ENCODE measurements at places on chromosomes 12 and 14.

DNA sequence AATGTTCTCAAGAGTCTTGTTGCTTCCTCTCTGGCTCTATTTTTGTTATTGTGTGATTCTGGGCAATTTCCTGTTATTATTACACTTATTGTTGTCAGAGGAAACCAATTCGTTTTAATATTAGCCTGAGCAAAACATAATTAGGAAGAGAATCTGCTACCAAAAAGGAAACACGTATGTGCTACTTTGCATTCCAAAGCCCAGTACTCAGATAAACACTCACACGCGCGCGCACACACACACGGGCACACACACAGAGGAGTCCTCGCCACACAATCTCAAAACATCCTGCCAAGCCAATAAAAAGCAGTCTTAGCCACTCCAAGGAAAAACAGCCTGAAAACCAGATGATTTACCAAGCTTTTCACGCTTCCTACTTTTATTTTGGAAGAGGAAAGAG, 400.7 kb downstream of the NUAK1 start:
- DNase-seq, result peak; percentile 25
- H3K4me1 ChIP-seq, result peaks cover 30% of the 10 kb centered on the region
- peak overlapping the region; percentile 36 for H3K4me3 ChIP-seq
- no peaks in the 10 kb centered on the region for H3K36me3 ChIP-seq

DNA sequence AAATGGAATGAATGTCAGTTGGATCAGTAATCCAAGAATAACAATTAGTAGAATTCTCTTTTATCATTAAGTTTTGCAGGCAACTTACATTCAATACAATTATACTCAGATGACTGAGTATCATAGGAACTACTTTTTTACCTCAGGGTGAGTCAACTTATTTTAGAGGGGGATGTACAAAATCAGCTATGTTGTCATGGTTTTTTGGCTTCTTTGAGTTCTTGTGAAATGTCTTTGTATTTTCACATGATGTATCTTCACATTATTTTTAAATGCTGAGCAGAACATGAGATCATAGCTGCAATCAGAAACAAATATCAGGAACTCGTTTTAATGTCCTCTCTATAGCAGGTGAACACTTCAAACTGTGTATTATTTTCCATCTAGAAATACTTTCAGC, 65.3 kb upstream of the PTPRR start:
- no peak overlapping the region for H3K4me3 ChIP-seq
- no peaks in the 10 kb centered on the region for H3K36me3 ChIP-seq
- H3K27me3 ChIP-seq, result no peaks in the 10 kb centered on the region
- H3K4me1 ChIP-seq, result peaks cover 11% of the 10 kb centered on the region

DNA sequence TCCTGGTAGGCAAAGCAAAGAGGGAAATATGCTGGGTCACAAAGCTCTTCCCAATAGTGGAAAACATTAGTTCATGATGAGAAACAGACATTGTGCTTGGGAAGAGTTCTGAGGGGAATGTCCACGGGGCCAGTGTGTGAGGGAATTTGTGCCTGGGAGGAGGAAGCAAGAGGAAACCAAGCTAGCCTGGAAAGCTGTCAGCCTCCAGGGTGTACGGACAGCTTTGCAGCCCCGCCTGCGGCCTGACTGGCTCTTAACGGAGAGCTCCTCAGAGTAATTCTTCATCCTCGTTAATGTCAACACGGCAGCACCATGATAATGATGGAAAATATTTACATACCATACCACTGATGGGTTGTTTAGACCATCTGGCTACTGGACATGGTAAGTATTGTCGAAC, 32.4 kb downstream of the PITPNM2 start:
- H3K4me1 ChIP-seq, result peaks cover 17% of the 10 kb centered on the region
- no peak for DNase-seq
- H3K27ac ChIP-seq, result no peak overlapping the region
- H3K27me3 ChIP-seq, result no peaks in the 10 kb centered on the region
- H3K4me3 ChIP-seq, result no peak overlapping the region

GRCh38 chr12:110590806-110591326, 7.7 kb upstream of the PPTC7 start:
- no peaks in the 10 kb centered on the region for H3K27me3 ChIP-seq
- no peak overlapping the region for H3K4me3 ChIP-seq
- DNase-seq, result no peak
- peaks cover 12% of the 10 kb centered on the region for H3K4me1 ChIP-seq
- peak overlapping the region; percentile 58 for H3K27ac ChIP-seq

- H3K27ac ChIP-seq, result peak overlapping the region; percentile 96
- H3K4me3 ChIP-seq, result peak overlapping the region; percentile 93
- peak; percentile 7 for DNase-seq
- peaks cover 25% of the 10 kb centered on the region for H3K4me1 ChIP-seq
- H3K36me3 ChIP-seq, result peaks cover 13% of the 10 kb centered on the region
Measured at GRCh38 chr12:132827763-132828703, 636 bp downstream of the GOLGA3 start.

GRCh38 chr12:56772625-56773024, 9.5 kb downstream of the HSD17B6 start:
- no peaks in the 10 kb centered on the region for H3K36me3 ChIP-seq
- no peaks in the 10 kb centered on the region for H3K4me1 ChIP-seq
- no peak overlapping the region for H3K4me3 ChIP-seq
- H3K27me3 ChIP-seq, result no peaks in the 10 kb centered on the region
- no peak for DNase-seq
- no peak overlapping the region for H3K27ac ChIP-seq

- H3K27ac ChIP-seq, result no peak overlapping the region
- no peak for DNase-seq
- H3K36me3 ChIP-seq, result no peaks in the 10 kb centered on the region
- H3K4me3 ChIP-seq, result no peak overlapping the region
- H3K27me3 ChIP-seq, result peaks cover 6% of the 10 kb centered on the region
- peaks cover 12% of the 10 kb centered on the region for H3K4me1 ChIP-seq
Measured at GRCh38 chr14:36583242-36583892, 953 bp upstream of the NKX2-8 start.
